ENCODE measurements at places on chromosomes 7 and 10. TPM values are rescaled to one million over a fixed set of nuclear protein-coding genes. Genes with fewer than 3 reads are reported as not detected.

Gene PRSS37
- total RNA-seq: not detected

Gene FAM25G
- total RNA-seq: not detected

Gene HOXA5
- not detected for total RNA-seq

Gene VAX1
- not detected for total RNA-seq

Gene MMP21
- total RNA-seq: not detected

Gene NUTM2D
- 0.74 TPM for total RNA-seq

Gene TMEM270
- total RNA-seq: not detected

Gene ADGRA1
- total RNA-seq: not detected

Gene AKR1C8
- total RNA-seq: not detected

Gene PRPF18
- total RNA-seq: 18.4 TPM

Gene PTPRE
- total RNA-seq: 22.3 TPM

Gene PRKCQ
- 47.1 TPM for total RNA-seq

Gene LAMB1
- 0.36 TPM for total RNA-seq

Gene STAM
- total RNA-seq: 24.5 TPM

Gene TNS3
- 0.04 TPM for total RNA-seq

Gene WEE2
- not detected for total RNA-seq

Gene FKBP6
- not detected for total RNA-seq

Gene CFAP70
- 0.51 TPM for total RNA-seq

Gene KCNIP2
- total RNA-seq: 3.1 TPM

Gene TAS2R5
- 1.8 TPM for total RNA-seq

Gene ZNF853
- total RNA-seq: 1.3 TPM

Gene STEAP2
- total RNA-seq: not detected

Gene SUMF2
- 140 TPM for total RNA-seq

Gene PODXL
- 0.51 TPM for total RNA-seq

Gene CPA4
- not detected for total RNA-seq

Gene CCL24
- not detected for total RNA-seq

Gene CTAGE6
- total RNA-seq: 1.7 TPM

Gene PDGFA
- 18.8 TPM for total RNA-seq

Gene ADCY1
- total RNA-seq: 0.07 TPM

Gene CRTAC1
- total RNA-seq: not detected
